ENCODE measurements at places on chromosomes 11 and 22.

- no peak for DNase-seq
Observed at GRCh38 chr11:101881586-101881985, 33.2 kb upstream of the CEP126 start.

GRCh38 chr11:79699246-79699645 is 258.4 kb upstream of the TENM4 start:
- no peak for DNase-seq

- no peak for DNase-seq
Observed at GRCh38 chr11:116326146-116326545, 446.6 kb downstream of the BUD13 start.

DNA sequence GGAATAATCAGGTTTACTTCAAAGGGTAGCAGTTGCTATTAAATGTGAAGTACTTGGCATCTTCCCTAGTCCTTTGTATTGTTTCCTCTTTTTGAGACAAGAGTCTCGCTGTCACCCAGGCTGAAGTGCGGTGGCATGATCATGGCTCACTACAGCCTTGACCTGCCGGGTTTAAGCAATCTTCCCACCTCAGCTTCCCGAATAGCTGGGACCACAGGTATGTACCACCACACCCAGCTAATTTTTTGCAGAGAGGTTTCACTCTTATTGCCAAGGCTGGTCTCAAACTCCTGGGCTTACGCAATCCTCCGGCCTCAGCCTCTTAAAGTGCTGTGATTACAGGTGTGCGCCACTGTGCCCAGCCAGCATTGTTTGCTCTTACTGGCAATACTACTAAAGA is 36.2 kb upstream of the RAPSN start:
- DNase-seq, result no peak

DNA sequence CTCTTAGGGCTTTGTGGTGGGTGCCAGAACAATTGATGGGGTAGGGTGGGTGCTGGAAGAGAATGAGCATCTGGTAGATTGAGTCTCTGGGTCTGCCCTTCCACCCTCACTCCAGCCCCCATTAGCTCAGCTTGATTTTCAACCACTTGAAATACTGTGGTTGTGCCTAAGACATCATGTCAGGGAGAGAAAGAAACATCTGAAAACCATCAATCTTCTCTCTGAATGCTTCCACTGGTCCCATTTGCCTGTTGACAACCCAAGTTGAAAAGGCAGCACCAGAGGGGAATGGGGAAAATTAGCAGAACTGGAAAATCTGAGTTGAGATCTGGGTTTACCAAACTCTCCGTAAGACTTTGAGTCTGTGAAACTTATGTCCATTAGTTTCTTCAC is 26.1 kb downstream of the CD44 start:
- no peak for DNase-seq

DNA sequence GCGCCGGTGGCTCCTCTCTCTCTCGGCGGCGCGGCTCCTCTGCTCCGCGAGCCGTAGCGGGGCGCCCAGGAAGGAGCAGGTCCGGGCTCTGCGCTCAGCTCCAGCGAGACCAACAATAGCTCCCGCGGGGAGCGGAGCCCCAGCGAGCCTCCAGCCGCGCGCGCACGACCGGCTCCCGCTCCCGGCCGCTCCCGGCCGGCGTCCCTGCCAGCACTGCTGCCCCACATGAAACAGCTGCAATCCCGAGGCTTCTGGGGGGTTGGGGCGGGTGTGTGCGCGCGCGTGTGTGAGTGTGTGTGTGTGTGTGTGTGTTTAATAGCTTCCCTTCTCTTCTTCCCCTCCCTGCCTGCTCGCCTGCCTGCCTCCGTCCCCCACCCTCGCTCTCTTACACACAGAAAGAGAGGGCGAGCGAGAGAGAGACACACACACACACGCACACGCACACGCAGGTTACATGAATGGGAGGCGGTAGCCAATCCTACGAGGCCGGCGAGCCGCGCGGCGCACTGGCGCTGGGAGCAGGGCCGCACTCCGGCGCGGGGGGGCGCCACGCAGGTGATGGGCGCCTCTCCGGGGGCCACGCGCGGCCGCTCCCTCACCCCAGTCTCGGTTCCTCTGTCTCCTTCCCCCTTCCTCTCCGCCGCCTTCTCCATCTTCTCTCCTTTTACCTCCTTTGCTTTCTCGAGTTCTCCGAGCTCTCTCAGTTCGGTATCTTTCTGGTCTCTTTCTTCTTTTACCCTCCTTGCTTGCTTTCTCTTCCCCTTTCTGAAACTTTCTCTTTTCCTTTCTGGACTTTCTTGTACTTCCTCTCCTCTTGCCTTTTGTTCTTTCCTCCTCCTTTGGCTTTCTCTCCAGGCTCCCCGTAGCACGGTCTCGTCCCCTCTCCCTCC is at the start of gene TENM4:
Gene TENM4, minus strand, starts transcription at position 460 of the 890 bp plus-strand sequence. CDS start 371,086 bp downstream, outside the sequence.
- no peak for DNase-seq

GRCh38 chr11:22957786-22958185 is 97.5 kb upstream of the CCDC179 start:
- no peak for DNase-seq

DNA sequence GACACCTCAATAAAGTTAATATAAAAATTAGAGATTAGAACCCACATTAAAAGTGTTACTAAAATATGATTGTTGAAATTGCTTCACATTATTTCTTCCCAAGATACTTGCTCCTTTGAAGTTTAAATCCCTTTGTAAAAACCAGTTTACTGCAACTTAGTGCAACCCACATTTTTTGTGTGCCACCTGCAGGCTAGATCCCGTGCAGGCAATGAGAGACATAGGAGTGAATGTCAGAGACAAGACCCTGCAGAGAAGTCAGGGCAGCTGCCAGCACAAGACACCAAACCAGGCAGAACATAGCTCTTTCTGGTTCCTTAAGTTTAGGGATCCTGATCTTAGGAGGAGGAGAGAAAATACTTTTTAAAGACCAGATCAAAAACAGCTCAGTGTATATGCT is 142.8 kb upstream of the MTNR1B start:
- DNase-seq, result no peak

- no peak for DNase-seq
Observed at GRCh38 chr11:82796998-82797961, 63.6 kb upstream of the FAM181B start.

DNA sequence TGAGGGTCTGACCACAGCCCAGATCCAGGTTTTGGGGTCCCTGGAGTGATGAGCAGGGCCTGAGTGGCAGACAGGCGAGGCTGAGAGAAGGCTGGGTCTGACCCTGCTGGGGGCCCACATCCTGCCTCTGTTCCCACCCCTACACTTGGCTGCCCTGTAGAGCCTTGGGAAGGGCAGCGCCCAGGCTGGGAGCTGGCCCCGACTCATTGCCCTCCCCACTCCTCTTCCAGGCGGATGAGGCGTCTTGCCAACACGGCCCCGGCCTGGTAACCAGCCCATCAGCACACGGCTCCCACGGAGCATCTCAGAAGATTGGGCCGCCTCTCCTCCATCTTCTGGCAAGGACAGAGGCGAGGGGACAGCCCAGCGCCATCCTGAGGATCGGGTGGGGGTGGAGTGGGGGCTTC is 4.9 kb downstream of the DERL3 start:
- no peak for DNase-seq

GRCh38 chr11:90594658-90595057 is 371.8 kb upstream of the CHORDC1 start:
- no peak for DNase-seq

- DNase-seq, result no peak
Observed at GRCh38 chr11:62340269-62340901, 3.1 kb downstream of the ASRGL1 start.

- no peak for DNase-seq
Observed at GRCh38 chr11:45614196-45614828, 51.1 kb downstream of the CHST1 start.
